Right ventricle myocardium superior (tissue), 1 donor: ENCODE measurements at places on chromosomes 16 and 17. TPM values are rescaled to one million over a fixed set of nuclear protein-coding genes. Genes with fewer than 3 reads are reported as not detected.

The TAC4 gene
- total RNA-seq, result not detected

The SLC38A8 gene
- total RNA-seq, result 0.78 TPM

The EFCAB5 gene
- not detected for total RNA-seq

The GSG1L2 gene
- not detected for total RNA-seq

The FOXO3B gene
- total RNA-seq, result 0.91 TPM

The ASGR1 gene
- total RNA-seq, result 0.19 TPM

The MMP15 gene
- 55.2 TPM for total RNA-seq

The HERPUD1 gene
- total RNA-seq, result 105 TPM

The HLF gene
- 31.6 TPM for total RNA-seq

The C16orf92 gene
- total RNA-seq, result not detected
